A673 (cell line): ENCODE measurements at places on chromosomes 4 and X. TPM values are rescaled to one million over a fixed set of nuclear protein-coding genes. Genes with fewer than 3 reads are reported as not detected.

Gene WDFY3
- total RNA-seq: 42.9 and 43.4 TPM in 2 replicates

Gene ATP6AP1
- 77.1 and 77.5 TPM in 2 replicates for total RNA-seq

DNA sequence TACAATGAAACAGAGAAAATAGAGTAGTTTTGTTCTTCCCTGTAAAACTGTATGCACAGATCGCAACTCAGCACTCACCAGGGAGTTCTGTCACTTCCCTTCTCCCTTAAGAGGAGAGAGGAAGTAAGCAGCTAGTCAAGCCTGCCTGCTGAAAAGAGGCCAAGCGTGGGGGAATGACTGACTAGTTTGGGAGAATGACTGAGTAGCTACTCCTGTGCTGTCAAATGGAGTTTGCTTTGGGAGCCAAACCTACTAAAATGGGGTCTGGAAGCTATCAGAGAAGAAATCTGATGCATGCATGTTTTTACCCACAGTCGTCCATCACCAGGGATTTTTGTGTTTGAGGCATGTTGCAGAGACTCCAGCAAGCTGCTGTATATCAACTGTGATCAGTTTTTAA is 54.6 kb upstream of the LHFPL1 start:
- no peak for DNase-seq

DNA sequence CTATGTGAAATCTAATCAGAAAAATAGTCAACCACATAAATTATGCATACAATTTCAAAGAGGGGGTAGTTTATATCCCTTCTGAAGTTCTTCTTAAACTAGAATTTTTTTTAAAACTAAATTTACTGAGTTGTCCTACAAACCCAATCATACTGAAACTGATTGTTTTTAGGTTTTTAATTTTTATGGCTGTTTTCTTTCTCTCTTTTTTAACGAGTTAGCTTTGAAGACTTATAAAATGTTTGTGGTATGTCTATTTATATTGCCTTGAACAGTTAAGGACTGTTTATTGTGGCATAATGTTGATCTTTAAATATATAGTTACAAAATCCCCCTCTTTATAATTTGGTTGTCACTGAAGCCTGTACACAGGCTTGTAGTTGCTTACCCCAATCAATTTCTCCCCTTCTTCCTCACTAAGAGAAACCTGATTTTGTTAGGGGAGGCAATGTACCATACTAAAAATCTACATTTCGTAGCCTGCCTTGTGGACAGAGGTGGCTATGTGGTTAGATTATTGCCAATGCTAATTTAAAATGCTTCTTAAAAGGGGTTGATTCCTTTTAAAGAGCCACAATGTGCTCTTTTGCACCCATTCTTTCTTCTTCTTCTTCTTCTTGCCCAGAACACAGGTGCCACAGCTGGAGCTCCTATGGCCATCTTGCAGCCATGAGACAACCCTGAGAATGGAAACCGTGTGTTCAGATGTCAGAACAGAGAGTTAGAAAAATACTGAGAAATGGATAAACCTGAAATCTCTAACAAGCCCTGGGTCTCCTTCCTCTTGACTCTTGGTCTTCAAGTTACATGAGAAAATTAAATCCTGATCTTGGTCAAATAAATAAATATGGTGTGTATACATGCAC is 102.7 kb upstream of the ZNF827 start:
- no peak for DNase-seq

Gene MCF2
- 1.3 and 2.7 TPM in 2 replicates for total RNA-seq

DNA sequence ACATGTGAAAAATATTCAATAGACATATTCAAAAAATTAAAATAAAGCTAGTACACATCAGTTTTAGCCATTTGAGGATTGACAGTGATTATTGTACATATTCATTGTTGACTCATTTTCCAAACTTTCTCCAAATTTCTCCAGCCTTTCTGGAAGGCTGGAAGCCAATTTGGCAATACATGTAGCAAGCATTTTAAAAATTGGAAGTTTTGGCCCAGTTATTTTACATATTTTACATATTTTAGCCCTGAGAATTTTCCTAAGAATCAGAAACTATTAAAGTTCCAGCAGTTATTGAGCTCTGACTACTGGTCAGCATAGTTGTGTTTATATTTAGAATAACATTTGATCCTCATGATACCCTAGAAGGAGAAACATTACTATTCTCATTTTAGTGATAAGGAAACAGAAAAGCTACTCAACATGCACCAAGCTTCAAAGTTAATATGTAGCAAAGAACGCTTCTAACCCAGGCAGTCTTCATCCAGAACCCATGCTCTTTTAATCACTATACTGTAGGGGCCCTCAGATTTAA is 3.2 kb downstream of the CABS1 start:
- DNase-seq: no peak

DNA sequence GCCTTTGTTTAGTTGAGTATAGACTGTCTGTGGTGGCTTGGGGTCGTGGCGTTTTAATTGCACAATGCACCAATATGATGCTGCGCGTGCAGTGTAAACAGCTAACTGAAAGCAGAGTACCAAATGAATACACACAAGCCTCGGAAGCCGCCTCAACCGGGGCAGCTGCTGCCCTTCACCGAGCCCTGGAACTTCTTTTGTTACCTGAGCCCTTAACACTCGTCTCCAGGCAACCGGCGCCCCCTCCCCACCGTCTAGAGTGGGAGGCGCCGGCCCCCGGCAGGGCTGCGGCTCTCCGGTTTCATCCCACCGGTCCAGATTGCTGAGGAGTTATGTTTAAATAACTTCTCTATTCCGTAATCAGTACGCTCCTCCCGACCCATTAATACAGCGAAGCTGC is 173.2 kb upstream of the TBL1X start:
- no peak for DNase-seq

GRCh38 chr4:104735174-104735573 is 240.5 kb upstream of the CXXC4 start:
- no peak for DNase-seq

- peak; percentile 92 for DNase-seq
These were observed 17.2 kb upstream of the SCRG1 start for GRCh38 chr4:173415885-173416653.

DNA sequence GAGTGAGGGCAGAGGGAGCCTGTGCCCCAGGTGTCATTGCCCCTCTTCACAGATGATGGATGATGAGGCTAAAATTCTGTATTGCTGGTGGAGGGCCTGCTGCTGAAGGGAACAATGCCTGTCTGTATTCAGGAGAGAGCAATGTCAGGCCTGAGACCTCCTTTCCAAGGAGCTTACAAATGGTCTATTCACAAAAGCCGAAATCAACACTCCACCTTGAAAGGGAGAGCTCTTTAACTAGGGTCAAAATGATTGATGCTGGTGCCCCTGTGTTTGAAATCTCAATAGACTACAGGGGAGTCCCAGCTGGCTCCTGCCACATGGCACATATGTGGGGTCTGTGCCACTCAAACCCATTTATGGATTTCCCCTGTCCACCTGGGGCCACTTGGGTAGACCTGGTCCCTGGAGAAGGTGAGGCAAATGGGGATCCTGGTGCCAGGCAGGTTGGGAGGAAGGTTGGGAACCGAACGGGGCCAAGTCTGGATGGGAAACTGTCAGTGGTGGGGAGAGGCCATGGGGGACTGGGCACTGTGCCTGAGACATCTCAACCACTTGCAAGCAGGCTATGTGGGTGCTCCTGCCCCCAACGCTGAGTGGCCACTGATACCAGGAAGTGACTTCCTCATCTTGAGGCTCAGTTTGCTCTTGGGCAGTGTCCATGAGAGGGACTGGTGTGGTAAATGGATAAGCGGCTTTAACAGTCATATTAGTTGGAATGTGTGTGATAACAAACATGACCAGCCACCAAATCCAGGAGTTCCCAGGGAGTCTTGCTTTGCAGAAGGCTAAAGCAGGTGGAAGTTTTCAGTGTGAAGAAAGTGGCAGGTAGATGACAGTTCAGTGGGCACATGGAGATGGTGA is 223.8 kb upstream of the PSAPL1 start:
- DNase-seq: no peak

GRCh38 chr4:38787693-38788092 is 4.9 kb upstream of the TLR10 start:
- DNase-seq: no peak

Gene UCP1
- 0.22 TPM in 1 of 2 replicates, not detected in the other for total RNA-seq

DNA sequence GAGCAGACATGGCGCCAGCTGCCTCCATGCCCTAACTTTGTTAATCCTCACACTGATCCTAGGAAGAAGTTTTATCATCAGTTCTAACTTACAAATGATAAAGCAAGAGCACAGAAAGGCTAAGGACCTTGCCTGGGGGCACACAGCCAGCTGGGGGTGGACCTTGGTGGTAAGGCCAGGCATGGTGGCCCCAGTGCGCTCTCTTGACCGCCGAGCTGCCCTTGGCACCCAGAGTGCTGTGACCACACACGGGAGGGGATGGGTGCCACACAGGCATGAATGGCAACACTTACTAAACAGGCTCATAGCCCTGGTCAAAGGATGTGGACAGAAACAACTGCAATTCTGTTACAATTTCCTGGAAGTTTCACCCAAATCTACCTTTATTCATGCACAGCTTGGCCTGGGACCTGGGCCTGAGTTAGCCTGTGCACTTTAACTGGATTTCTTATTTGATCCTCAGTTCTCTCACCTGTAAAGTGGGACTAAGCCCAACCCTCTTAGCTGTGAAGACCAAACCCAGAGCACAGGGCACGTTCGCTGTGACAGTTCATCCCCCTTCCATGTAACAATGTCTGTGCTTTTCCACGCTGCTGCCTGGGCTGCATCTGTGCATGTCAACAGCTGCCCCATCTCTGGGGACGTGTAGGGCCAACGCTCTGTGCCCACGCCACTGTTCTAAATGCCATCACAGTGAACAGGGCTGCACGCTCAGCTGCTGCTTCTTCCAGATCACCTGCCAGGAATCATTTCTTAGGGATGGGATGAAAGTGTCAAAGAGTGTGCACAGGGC is 44.8 kb downstream of the ACOX3 start:
- DNase-seq: no peak

DNA sequence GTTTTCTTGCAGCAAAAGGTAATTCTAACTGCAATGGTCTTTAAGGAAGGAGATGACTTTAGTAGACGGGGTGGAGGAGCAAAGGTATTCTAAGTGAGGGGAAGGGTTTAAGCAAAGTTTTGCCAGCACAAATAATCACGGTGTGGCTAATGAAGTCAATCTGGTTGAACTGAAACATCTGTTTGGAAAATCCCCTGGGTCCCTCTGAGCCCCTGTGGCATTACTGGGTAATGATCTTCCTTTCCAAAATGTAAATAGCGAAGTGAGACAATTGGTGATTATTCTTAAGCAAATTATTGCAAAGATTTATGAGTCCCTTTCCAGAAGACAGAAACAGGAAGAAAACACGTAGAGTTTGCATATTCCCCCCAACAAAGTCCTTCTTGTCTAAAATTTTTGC is 47.2 kb downstream of the FGFBP1 start:
- peak; percentile 77 for DNase-seq

DNA sequence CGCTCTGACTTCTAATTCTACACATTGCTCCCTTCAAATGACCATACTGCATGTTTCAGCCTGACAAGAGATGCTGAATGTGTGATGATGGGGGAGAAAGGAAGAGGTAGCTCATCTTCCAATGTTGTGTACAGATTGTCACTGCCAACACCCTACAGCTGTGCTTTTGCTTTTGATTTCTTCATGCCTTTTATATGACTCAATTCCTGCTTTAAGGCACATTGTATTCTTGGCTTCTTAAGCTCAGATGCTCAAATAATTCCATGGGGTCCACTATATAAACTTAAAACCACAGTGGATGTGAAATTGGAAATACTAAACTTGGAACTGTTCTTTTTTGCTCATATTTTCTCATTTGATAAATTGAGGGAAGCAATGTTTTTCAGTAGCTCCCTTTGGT is 183.2 kb upstream of the WDFY3 start:
- no peak for DNase-seq

GRCh38 chrX:16870862-16871815 is 977 bp upstream of the RBBP7 start:
- DNase-seq: no peak

DNA sequence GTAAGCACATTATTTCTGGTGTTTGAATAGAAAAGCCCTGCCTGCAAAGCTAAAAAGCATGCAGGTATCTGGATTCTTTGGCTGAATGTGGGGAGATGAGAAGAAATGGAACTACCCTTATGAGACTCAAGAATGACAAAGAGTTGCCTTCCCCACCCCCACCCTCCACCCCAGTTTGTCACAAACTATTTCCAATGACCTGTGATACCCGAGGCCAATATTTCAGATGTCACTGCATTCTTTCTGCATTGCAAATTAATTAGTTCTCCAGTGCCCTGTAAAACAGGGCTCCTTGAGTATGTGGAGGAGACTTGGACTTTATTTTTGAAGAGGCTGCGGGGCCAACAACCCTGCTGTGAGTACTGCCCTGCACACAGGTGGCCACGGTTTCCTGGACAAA is 116.4 kb downstream of the ZNF827 start:
- no peak for DNase-seq

Gene HDX
- total RNA-seq: not detected in 2 replicates

Gene CXCL6
- total RNA-seq: 0.28 and 0.56 TPM in 2 replicates
